ENCODE measurements at places on chromosomes 3 and 15.

- DNase-seq = no peak
Measured at GRCh38 chr3:52121464-52121805, 32.8 kb downstream of the POC1A start.

GRCh38 chr15:65042776-65043327 lies 2.3 kb upstream of the SLC51B start:
- DNase-seq = no peak

GRCh38 chr15:36601952-36602351 lies 22.5 kb downstream of the CDIN1 start:
- DNase-seq = no peak

DNA sequence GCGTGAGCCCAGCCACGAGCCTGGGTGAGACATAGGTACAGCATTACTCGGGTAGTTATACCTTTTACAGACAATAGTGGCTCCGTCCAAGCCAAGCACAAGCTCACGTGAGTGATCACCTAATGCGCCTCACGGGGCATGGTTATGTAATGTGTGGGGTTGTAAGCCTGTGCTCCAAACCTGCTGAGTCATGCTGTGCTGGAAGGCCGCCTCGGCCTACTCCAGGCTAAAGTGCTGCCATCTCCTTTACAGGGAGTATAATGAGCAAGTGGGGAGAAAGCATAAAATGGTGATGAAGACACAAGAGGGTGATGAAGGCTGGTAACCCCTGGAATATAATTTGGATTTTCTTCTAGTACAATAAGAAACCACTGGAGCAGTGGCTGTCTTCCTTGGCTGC lies 175.8 kb upstream of the STT3B start:
- no peak for DNase-seq

- no peak for DNase-seq
Measured at GRCh38 chr3:112847692-112848091, 1.0 kb upstream of the CD200R1L start.
